ENCODE measurements at places on chromosomes 16 and 17.

- no peak for DNase-seq
Measured at GRCh38 chr17:80060644-80061043, 24.2 kb downstream of the CCDC40 start.

GRCh38 chr17:61504697-61505096, 52.5 kb downstream of the TBX4 start:
- no peak for DNase-seq

- DNase-seq, result no peak
Measured at GRCh38 chr16:86477642-86478041, 32.7 kb upstream of the FOXF1 start.

DNA sequence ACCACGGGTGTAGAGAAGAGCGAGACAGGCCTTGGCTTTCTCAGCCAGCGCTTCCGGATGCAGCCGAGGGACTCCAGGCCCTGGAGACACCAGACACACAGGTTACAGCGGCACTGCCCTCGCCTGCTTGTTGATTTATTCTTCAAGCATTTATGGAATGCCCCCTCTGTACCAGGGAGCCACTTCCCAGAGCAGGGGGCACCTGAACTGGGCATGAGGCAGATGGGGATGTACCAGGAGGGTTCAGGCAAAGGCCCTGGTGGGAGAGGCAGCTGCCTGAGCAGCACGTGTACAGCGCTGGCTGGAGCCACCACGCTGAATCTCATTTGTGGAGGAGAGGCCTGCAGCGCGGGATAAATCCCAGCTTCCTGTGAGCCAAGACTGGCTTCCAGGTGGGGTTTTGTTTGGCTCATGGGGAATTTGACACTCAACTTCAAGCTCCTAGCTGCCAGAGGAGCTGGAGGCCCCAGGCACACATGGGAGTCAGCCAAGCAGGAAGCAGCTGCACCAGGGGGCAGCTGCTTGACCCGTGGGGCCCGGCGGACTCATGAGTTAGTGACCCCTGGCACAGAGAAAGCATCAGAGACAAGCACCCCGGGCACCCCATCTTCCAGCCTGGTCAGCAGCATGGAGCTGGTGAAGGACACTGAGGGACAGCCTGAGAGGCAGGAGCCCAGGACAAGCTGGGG, 59.7 kb downstream of the IL21R start:
- DNase-seq, result no peak

- no peak for DNase-seq
Measured at GRCh38 chr17:79871131-79871530, 31.9 kb upstream of the CBX4 start.

GRCh38 chr16:51429041-51429440, 278.0 kb upstream of the SALL1 start:
- DNase-seq, result no peak

GRCh38 chr17:27858621-27859305, 34.4 kb downstream of the LYRM9 start:
- DNase-seq, result no peak

DNA sequence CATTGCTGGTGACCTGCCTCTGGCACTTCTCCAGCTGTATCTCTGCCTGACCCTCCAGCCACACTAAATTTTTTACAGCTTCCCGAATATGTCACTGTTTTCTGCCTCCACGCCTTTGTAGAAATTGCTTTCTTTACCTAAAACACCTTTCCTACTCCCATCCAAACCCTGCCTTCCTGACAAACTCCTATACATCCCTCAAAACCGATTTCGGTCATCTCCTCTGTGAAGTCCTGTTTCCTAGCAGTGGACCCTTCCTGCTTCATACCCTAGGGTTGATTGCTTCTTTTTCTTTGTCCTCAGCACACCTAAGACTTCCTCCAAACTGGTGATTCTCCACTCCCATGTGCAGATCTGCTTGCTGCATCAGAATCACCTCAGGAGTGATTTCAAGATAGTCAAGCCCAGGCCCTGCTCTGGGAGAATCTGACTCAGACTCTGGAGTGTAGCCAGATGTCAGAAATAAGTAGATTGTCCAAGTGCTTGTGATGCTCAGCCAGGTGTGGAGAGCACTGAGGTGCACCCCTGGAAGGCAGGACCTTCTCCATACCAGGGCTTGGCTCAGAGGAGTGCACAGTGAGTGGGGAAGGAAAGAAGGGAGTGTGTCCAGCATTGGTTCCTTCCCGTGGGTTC, 184.2 kb downstream of the COPRS start:
- DNase-seq, result no peak

GRCh38 chr16:5205361-5206040, 107.9 kb upstream of the EEF2KMT start:
- DNase-seq, result no peak

GRCh38 chr17:81553018-81553615, 964 bp upstream of the FAAP100 start:
- DNase-seq, result peak; percentile 87

GRCh38 chr16:12575288-12575687, 228.4 kb downstream of the CPPED1 start:
- no peak for DNase-seq

- DNase-seq, result peak; percentile 86
Measured at GRCh38 chr17:78250891-78251772, 19.7 kb downstream of the TMEM235 start.

DNA sequence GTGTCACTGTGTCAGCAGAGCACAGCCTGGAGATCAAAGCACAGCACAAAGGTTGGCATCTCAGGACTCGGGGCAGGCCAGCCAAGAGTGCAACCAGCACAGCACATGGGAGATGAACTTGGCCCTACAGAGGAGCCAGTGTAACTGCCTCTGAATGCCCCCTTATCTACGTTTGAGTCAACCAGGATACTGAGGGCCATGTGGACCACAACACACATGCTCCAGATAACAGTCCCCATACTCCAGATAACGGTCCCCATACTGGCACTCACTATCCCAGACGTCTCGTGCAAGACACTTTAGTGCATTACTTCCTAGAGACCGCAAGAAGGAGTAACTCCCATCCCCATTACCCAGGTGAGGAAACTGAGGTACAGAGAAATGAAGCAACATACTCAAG, 88.2 kb downstream of the XYLT1 start:
- DNase-seq, result no peak

DNA sequence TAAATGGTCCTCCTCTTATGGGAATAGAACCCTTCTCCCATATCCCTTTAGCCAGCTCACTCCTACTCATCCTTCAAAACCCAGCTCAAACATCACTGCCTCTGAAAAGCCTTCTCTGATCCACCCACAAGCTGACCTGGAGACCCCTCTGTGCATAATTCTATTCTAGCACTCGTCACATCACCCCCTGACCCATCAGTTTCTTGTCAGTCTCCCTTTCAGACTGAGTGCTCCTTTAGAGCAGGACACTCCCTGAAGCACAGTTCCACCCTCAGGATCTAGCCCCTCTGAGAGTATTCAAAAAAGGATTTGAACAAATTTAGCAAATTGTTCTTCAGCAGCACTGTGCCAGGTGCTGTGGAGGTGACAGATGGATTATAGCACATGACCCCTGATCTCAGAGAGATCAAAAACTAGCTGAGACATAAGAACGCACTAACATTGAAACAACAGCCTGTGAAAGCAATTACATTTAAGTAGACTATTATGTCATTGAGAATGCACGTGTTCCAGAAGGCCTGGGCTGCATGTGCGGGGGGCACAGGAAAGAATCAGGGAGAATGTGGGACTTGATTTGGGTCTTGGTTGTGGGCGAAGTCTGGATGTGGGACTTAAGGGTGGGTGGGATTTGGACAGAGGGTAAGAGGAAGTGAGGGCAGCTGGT, 43.5 kb downstream of the MRPS23 start:
- no peak for DNase-seq

DNA sequence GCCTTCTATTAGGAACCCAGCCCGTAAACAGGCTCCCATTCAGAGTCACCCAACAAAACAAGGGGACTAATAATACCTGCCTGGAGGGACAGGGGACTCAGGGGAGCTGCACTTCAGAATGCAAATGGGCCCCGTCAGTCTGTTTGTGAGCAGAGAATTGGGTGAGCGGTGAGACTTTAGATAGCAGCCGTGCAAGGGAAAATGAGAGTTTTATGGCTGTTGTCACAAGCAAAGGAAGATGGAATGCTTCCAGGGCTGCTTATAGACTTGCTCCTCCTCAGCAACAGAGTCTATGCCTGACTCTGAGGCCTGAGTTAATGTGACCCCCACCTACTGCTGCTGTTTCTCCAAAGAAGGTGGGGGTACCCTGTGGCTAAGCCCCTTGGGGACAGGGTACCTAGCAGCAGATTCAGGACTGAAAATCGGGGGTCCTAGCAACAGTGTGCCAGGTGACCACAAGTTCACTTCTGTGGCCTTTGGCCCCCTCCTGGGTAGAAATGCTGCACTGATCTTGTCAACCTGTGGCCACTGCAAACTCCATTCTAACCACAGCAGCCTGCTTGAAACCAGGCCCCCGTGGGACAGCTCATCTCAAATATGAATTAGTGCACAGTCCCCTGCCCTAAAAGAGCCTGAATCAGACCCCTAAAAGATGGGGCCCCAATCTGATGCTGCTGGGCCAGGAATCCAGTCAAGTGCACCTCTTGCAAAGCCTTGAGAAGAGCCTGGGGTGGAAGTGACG, 126.4 kb downstream of the C16orf78 start:
- DNase-seq, result no peak

GRCh38 chr16:19269098-19269497, 16.4 kb upstream of the CLEC19A start:
- no peak for DNase-seq

DNA sequence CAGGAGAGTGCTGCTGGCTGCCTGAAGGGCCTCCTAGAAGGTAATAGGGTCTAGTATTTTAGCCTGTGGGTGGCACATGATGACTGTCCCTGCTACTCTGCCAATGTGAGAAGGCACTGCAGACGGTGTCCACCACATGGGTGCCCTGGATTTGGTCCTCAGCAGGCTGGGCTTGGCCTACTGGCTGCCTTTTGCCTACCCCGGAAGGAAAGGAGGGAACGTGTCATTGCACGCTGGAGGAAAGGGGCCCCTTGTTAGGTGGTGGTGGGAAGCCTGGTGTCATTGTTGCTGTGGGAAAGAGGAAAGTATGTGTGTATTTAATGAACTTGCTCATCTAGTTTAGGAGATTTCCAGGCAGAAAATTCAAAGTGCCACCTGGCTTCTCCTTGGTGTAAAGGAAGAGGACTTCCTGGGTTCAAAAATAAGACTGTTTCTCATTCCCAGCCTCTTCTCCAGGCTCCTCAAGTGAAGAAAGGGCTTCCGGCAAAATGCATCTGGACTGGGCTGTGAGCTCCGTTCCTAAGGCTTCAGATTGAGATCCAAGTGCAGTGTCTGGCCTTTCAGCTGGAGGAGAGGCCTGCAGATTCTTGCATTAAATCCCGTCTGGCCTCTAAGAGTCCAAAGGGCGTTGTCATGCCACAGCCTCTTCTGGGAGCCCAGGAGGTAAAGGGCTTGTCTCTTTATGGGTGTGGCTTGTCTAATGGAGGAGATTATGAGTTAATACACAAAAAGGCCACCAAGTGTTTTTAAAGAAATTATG, 55.1 kb downstream of the RPTOR start:
- no peak for DNase-seq

DNA sequence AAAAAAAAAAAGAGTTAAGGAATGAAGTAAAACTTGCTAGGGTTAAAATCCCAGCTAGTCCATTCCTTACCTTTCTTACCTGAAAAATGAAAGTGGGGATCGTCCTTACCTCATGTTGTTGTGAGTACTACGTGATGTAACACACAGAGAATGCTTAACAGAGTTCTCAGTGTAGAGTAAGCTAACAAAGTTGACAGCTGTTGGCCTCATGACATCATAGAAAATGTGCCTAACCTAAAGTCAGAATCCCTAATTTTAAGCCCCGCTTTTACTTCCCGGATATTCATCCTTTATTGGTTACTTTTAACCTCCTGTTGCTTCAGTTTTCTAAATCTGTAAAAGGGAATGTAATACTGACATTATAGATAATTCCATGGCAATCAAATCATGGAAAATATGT, 505.8 kb upstream of the HSBP1 start:
- DNase-seq, result no peak

DNA sequence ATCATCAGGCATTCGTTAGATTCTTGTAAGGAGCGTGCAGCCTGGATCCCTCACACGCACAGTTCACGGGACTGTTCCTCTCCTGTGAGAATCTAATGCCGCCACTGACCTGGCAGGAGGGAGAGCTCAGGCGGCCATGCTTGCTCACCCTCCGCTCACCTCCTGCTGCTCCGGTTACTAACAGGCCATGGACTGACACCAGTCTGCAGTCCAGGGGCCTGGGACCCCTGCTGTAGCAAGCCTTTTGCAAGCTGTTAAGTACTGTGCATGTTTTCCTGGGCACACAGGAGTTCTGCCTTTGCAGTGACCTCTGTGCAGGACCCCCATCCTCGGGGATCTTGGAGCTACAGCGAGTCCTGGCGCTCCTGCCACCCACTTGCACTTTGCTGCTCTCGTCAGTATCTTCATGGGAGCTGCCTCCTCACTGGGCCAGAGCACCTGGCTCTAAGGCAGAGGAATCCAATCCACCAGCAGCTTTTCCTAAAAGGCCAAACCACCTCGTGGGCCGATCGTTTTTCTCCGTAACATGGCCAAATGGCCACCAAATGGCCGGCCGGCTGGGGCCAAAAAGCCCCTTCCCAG, 230.6 kb downstream of the FOXL1 start:
- no peak for DNase-seq
